T-cell (primary cell): ENCODE measurements at places on chromosomes 4 and X. TPM values are rescaled to one million over a fixed set of nuclear protein-coding genes. Genes with fewer than 3 reads are reported as not detected.

DNA sequence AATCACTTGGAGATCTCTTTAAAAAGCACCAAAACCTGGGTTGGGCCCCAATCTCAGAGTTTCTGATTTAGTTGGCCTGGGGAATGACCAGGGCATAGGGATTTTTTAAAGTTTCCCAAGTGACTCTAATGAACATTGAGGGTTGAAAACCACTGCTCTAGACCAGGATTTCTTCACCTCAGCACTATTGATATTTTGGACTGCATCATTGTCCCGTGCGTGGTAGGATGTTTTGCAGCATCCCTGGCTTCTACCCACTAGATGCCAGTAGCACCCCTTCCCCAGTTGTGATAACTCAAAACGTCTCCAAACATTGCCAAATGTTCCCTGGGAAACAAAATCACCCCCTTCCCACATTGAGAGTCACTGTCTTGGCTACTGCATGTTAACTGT, 61.8 kb downstream of the ATXN3L start:
- no peak for DNase-seq

DNA sequence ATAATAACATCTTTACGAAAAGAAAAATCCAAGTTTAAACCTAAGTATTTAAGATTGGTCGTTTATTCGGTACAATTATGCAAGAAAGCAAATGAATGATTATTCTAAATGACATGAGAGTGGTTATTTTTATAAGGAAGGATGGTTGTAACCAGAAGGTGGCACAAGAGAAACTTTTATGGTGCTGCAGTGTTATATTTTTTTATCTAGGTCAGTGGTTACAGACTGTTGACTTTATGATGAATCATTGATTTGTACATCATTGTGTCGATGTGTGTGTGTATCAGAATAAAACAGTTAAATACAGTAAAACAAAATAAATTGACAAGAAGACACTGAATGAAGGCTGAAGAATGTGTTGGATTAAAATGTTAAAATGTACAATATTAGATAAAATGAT, 9.8 kb downstream of the DCAF8L2 start:
- DNase-seq = no peak

- no peak for DNase-seq
Observed at GRCh38 chrX:21996872-21997455, 35.2 kb upstream of the PHEX start.

GRCh38 chrX:53249408-53250042, 24.5 kb upstream of the KDM5C start:
- DNase-seq = no peak

GRCh38 chr4:170306208-170306607, 216.5 kb upstream of the AADAT start:
- DNase-seq = no peak

- no peak for DNase-seq
Observed at GRCh38 chrX:101416691-101417090, 8.7 kb downstream of the HNRNPH2 start.

GRCh38 chr4:83546786-83547185, 10.9 kb downstream of the GPAT3 start:
- no peak for DNase-seq

DNA sequence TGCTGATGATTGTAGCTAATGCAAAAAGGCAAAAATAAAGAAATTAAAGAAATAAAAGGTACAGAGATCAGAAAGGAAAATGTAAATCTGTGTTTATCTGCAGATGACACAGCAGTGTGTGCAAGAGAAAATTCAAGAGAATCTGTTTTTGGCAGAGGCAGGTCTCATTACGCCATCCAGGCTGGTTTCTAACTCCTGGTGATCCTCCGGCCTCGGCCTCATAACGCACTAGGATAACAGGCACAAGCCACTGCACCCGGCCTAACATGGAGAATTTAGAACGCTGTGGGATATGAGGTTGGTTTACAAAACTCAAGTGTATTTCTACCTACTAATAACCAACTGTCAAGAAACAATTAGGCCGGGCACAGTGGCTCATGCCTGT, 29.4 kb downstream of the CTBP1 start:
- DNase-seq = no peak

DNA sequence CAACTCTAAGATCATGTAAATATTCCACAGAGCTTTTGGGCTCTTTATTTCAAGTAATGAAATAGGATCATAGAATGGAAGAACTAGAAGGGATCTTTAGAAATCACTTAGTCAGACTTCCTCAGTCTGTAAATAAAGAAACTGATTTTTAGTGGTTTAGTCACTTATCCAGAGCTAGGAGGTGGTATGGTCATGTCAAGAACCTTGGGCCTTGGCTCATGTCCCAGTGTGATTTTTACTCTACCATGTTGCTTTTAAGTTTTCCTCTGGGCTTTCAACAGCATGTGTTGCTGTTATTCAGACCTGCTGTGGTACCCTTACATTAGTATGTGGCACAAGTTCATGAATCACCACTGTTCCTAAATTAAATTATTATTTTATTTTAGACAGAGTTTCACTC, 184.9 kb downstream of the FRAS1 start:
- DNase-seq = no peak

GRCh38 chrX:116272861-116273260, 102.3 kb downstream of the AGTR2 start:
- no peak for DNase-seq

- no peak for DNase-seq
Observed at GRCh38 chr4:112287258-112287989, 1.7 kb upstream of the TIFA start.

Gene FRMD7
- not detected for total RNA-seq

Gene DAPP1
- 13.3 TPM for total RNA-seq

DNA sequence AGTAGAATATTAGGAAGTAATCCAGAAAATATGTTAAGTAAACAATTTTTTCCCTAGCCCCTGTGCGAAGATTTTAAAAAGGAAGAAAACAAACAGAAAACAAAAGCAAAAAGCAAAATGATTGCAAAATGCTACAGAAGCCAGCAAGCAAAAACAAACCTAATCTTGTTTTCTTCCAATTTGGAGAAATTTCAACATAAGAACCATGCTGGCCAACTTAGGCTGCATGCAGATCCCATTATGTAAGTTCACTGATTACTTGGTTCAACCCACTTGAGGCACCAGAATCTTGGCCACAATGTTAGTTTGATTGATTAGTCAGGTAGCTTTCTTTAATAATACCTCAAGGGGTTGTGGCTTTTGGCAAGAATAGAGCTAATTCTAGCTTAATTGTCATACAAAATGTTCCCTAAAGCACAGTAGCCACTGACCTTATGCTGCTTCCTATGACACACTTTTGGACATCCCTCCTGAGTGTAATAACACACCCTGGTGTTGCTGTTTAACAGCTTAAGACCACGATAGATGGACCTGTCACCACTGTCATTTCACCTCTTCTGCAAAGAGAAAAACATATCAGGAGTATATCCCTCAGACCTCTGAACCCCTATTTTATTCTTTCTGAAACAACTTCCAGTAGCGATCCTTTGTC, 2342.1 kb downstream of the PCDH7 start:
- DNase-seq = no peak

Gene HAND2
- not detected for total RNA-seq

Gene KIAA1210
- total RNA-seq = not detected

Gene CYTL1
- not detected for total RNA-seq

DNA sequence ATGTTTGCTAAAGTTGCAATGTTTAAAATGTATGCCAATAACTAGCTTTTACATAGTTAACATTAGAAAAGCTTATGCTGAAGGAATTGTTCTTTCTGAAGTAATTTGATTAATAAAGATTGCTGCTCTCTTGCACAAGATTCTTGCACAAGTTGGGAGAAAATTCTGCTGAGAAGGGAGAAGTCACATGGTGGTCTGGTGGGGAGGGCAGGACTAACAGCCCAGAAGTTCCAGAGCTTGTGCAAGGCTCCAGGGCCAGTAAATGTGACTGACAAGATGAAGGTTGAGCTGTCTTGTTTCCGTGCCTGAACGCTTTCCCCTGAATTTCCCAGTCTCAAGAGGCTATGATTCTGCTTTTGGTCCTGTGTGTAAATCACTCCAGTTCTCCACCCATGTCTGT, 112.9 kb upstream of the VCX start:
- DNase-seq = no peak

DNA sequence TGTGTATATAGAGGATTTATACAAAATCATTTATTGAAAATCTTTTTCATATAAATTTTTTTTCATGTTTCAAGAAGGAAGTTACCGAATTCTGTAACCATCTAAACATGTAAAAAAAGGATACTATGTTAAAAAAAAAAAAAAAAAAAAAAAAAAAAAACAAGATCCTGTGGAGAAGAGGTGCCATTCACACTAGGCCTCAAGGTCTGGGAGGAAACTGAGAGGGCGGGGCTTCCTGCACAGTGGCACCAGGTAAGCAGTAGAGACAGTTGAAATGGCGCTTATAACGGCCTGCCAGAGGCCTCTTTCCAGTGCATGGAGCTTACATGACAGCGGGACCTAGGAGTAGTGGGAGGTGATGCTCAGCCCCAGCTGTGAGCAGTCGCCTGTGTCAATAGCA, 17.5 kb downstream of the TRAPPC2 start:
- DNase-seq = peak; percentile 72

DNA sequence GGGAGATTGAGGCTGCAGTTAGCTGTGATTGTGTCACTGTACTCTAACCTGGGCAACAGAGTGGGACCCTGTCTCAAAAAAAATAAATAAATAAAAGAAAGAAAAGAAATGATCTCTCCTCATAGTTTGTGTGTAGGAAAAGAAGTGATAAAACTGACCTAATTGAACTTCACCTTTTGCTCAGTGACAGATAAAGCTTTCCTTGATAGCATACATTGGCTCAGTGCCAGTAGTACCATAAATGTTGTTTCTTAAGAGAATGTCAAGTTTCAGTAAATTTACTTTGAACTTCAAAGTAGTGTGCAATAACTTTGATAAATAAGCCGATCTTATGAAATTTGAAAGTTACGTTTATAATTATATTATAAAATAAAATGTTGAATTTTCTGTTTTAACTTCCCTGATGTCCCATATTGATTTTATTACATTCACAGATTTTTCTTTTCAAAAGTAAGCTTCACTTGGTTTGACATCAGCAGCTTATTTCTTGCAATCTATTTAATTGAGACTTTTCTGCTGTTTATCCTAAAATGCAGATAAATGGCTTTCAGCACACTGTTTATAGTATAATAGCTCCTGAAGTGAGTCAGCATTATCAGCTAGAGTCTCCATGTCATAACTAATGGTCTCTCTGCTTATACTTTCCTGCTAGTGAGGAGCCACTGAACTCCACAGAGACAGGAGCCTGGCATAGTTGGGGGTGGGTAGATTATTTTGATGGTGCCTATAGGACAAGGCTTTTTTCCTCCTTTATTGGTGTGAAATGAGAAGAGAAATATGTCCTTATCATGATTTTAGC, 330.1 kb downstream of the BMPR1B start:
- no peak for DNase-seq

DNA sequence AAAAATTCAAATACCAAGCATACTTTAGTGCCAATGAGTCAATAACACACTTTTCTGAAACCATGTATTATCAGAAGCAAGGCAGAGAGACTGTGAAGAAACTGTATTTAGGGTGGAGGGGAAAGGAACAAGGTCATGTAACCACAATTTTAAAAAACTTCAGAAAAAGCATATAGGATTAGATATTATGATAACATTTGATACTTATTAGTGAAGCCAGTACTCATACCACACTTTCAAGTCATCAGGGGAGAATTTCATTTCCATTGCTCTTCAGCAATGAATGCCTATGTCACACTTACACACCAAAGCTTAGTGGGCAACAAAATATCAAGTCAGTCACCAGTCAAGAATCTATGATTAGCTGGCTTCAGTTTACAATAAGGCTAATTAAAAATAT, 602.2 kb downstream of the IL15 start:
- DNase-seq = no peak

DNA sequence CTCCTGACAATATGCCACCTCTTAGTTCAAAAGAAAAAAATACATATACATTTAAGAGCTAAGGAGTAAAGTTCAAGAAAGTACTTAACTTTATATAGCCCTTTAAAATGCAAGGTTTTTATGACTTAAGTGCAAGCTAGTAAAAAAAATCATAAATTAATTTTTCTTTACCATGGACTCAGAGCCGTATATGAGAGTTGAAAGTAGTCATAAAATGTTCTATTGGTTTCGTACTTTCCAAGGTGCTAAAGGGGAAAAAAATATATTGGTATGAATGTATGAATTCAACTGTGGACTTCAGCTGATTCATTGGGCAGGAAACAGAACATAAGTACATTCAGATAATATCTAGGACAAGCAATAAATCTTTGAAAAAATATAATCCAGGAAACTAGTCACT, 869.8 kb upstream of the AGA start:
- no peak for DNase-seq

GRCh38 chr4:55337944-55338343, 8.1 kb upstream of the SRD5A3 start:
- DNase-seq = no peak

Gene ADH1A
- not detected for total RNA-seq

Gene UTP3
- total RNA-seq = 18.9 TPM

DNA sequence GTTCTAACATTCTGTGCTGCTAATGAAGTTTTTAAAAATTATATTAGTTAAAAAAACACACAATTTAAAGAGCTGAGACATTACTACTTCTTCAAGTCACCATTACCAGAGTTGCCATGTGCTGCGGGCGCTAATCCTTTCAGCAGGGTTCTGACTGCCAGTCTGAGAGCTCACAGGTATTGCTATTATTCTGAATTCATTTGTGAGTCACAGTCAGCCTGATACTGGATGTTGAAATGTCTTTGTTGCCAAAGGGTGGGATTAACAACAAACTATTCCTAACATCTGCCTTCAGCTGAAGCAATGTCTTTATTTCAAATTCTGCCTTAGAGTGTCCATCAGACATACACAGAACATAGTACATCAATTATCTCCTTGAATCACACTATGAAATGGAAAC, 197.1 kb upstream of the FGF13 start:
- no peak for DNase-seq

GRCh38 chrX:106874075-106874474, 29.1 kb downstream of the RIPPLY1 start:
- DNase-seq = no peak
